ENCODE measurements at places on chromosomes 11 and 22.

- no peak for DNase-seq
Observed at GRCh38 chr11:92601048-92601447, 368.4 kb upstream of the MTNR1B start.

DNA sequence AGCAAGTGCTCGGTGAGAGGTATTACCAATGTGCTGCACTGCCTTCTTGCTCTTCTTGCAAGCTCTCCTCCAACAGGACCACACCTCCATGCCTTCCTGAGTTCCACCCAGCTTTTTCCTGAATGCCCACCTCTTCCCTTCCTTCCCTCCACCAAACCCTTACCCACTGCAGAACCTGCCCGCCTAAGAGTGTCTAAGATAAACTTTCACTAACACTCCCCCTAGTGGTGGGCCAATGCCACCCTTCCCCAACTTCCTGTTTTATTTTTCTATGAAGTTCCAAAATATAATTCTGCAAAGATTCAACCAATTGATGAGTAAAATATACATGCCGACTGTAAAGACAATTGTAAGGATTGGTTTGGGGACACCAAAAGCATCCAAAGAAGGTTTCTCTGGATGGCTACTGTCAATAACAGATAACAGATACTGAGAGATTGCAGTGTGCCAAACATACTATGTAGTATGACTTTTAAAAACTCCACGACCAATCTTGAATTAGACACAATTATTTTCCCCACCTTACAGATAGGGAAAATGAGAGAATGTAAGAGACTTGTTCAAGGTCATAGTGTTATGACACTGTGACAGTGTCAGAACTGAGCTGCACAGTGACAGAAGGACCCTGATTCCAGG, 38.6 kb upstream of the BMAL1 start:
- DNase-seq, result peak; percentile 65

DNA sequence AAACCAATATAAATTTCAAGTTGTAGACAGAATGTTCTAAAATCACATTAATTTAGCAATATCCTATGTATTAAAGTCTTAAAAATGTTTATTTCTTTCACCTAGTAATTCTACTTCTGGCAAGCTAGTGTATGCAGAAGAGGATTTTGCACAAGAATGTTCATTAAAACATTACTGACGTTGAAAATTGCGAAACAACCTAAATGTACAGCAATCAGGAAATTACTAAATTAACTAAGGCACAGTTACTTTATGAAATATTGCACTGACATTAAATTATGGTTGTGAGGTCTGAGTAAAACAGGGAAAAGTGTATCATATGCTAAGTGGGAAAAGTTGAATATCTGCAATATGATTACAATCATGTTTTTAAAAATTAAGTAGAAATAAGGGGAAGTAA, 4.1 kb downstream of the SLC36A4 start:
- DNase-seq, result no peak

DNA sequence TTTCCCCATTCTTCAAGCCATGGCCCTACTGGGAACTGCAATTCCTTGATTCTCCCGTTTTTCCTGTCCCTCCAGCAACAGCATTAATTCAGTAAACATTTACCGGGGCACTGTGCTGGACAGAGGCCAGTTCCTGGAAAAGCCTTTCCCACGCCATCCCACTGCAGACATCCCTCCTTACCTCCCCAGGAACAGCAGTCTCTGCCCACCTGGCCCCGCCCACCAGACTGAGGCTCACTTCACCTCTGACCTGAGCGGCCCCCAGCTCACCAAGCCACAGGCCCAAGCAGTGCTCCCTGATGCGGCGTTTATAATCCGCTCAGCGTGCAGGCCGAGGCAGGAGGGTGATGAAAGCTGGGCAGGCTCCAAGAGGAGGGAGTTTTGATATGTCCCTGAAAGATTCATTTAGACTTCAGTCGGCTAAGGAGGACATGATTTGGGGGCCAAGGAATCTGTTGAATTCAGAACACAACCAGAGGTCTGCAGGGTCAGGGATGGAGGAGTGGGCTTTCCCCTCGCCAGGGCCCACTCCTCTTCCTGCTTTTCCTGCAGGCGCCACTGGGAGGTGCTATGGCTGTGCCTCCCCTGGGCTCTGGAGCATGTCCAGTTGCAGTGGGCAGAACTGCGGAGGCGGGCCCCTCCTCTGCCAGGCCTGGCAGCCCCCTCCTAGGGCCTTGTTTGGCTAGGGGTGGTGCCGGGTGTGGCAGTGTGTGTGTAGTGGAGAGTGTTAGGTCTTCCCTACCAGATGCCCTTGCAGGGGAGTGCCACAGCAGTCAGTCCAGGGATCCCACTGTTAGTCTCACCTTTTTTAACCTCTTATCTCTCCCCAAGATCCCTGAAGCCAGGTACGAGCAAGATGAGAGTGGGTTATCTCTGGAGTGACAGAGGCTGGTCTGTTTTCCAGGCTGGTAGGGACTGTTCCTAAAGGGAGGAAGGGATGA, 1.4 kb upstream of the TAGLN start:
- DNase-seq, result no peak

DNA sequence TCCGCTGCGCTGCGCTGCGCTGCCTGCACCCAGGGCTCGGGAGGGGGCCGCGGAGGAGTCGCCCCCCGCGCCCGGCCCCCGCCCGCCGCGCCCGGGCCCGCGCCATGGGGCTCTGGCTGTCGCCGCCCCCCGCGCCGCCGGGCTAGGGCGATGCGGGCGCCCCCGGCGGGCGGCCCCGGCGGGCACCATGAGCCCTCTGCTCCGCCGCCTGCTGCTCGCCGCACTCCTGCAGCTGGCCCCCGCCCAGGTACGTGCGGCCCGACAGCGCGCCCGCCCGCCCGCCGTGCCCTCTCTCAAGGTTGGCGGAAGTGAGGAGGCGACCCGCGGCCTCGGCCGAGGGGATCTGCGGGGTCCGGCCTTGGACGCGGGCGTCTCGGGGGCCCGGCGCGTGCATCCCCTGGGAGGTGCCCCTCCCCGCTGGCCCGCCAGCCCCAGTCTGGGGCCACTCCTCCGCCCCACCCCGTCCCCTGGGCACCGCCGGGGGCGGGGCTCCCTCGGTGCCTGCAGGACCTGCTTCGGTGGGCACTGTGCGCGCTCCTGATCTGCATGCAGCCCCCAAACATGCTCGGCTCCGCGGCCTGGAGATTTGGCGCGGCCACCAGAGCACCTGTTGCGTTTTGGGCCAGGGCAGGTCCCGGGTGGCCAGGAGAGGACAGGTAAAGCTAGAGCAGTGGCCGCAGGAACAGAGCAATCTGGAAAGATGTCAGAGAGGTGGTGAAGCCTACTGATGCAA, 429 bp downstream of the VEGFB start:
- DNase-seq, result peak; percentile 63

DNA sequence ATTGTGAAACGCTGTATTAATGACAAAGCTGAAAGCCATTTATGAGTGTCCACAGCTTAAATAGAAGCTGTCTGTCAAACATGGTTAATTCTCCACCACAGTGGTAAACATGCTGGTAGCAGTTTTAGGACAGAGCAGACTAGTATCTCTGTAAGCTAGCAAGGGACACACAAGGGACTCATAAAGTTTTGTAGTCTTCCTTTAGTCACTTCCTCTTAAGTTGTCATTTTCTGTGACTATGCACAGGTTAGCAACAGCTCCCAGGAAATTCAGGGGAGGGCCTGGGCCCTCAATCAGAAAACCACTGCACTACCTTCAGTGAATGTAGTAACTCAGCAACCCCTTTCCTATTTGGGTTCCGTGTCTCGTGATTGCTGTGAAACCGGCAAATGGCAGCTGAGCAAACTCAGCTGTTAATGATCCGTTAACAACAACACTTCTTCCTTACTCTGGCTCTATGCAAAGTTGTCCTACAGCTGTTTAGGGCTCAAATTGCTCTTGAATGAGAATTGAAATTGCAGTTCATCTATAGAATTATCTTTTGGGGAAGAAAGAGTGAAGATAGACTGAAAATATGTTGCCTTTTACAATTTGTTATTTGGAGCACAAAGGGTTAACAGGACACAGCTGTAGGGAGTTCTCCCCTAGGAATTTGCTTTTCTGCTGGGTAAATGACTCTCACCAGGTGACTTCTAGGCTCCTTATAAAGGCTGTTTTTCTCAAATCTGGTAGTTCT, at the start of gene MMP26:
Gene MMP26, plus strand, starts transcription at position 731 of the 736 bp plus-strand sequence.
- no peak for DNase-seq

DNA sequence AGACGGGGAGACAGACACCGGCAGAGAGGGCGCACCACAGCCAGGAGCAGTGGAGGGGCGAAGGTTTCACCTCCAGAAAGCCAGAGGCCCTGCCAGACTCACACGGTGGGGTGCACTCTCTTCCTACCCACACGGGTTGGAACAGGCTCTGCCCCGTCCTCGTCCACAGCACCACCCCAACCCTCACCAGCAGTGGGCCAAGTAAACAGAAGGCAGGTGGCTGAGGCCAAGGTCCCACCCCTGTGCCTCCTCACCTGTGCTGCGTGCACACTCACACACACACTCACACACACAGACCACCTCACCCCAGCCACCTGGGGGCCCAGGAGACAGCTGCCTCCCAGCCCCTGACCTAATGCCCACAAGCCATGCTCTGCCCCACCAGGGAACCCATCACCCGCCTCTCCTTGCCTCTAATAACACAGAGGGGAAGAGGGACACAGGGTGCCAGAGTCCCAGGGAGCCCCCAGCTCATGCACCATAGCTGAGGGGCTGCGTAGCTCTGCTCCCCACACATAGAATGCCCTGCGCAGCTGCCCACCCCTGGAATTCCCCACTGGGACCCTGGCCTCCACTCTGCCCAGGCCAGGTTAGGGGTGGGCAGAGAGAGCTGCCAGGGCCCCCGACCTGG, 3.1 kb downstream of the CYB5R3 start:
- no peak for DNase-seq

- DNase-seq, result no peak
Observed at GRCh38 chr22:32623943-32624342, 149.3 kb downstream of the FBXO7 start.

DNA sequence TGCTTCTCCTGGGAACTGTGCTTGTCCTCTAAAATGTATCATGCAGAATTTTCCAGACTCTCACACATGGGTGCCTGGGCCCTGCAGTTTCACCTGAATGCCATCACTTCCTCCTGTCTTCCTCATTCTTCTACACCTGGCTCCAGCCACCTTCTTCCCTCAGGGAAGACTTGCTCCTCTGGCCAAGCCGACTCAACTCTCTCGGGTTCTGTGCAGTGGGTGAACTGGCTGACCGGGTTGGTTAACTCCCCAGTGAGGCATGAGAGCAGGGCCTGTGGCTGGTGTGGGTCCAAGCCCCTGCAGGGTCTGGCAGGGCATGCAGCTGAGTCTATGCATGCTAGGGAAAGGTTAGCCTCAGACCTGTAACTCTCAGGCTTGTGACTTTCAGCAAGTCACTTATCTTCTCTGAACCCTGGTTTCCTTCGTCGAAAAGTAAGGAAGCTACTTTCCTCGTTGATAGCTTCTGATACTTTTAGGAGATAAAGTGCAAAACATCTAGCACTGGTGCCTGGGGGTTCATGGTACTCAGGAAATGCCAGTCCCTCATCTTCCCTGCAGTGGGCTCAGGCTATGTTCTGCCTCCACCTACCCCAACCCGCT, 11.9 kb downstream of the CD82 start:
- DNase-seq, result no peak
